ENCODE measurements at places on chromosomes 2 and 18. TPM values are rescaled to one million over a fixed set of nuclear protein-coding genes. Genes with fewer than 3 reads are reported as not detected.

GRCh38 chr18:45805551-45805950, 19.9 kb upstream of the SIGLEC15 start:
- no peak for DNase-seq

GRCh38 chr2:166881177-166881576, 7.1 kb upstream of the XIRP2 start:
- DNase-seq = no peak

GRCh38 chr2:104388296-104388695, 465.6 kb upstream of the POU3F3 start:
- no peak for DNase-seq

DNA sequence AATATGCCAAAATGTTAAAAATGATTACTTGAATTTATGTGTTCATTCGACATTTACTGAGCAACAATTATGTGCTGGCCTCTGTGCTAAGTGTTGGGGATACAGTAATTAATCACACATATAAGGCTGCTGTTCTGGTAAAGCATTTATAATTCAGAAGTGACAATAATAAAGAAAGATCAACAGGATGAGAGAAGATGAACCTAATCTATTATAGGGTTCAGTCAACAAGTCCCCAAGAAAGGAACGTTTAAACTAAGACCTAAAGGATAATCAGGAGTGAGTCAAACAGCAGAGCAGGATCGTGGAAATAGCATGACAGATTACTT, 60.1 kb upstream of the COX7A2L start:
- DNase-seq = no peak

- no peak for DNase-seq
Observed at GRCh38 chr18:44245019-44245418, 435.7 kb upstream of the SETBP1 start.

The SERPINB13 gene
- polyA plus RNA-seq = not detected

The RAB6D gene
- not detected for polyA plus RNA-seq

GRCh38 chr2:170818752-170819470, 2.2 kb downstream of the GAD1 start:
- DNase-seq = no peak

GRCh38 chr18:50797142-50797541, 22.7 kb downstream of the MRO start:
- no peak for DNase-seq

The GRB14 gene
- polyA plus RNA-seq = 0.29 TPM

The SULT6B1 gene
- polyA plus RNA-seq = not detected

- no peak for DNase-seq
Observed at GRCh38 chr2:68901199-68901514, 30.0 kb upstream of the BMP10 start.

GRCh38 chr2:11457935-11458334, 8.0 kb downstream of the E2F6 start:
- no peak for DNase-seq

- no peak for DNase-seq
Observed at GRCh38 chr2:127193164-127193966, 26.7 kb downstream of the CYP27C1 start.

The ALLC gene
- not detected for polyA plus RNA-seq

- no peak for DNase-seq
Observed at GRCh38 chr18:56517196-56517595, 121.2 kb downstream of the TXNL1 start.

DNA sequence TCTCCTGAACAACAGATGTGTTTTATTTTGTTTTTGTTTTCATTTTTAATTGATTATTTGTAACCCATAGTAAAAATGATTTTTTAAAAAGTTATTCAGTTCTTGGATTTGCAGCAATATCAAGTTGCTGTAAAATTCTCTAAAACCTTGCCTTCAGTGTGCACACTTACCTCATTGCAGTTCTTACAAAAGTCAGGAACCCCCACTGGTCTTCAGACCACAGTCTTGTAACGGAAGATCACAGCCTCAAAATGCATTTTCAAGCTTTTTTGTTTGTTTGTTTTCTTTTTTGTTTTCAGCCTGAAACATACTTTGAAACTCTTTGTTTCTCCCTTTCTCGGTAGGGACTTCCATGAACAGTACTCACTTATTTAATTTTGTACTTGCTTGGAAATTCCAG, 1012.8 kb upstream of the GYPC start:
- DNase-seq = no peak

DNA sequence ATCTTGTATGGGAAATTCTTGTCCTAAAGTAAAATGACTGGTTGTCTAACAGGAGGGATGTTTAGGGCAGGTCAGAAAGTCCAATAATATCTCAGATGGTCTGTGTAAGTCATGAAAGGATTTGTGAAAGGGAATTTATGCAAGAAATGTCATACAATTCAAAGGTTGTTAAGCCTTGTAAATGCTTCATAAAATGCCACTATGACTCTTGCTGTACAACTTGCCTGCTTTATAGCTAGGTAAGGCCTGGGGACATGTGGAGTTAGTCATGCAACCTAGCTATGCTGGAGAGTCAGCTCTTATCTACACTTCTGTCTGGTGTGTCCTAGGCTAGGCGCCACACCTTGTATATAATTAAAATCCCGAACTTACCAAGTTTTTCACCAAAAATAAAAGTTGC, 36.9 kb upstream of the VWA3B start:
- no peak for DNase-seq

The BOLL gene
- polyA plus RNA-seq = not detected

The LCT gene
- polyA plus RNA-seq = not detected

The SP110 gene
- polyA plus RNA-seq = 6.6 TPM

DNA sequence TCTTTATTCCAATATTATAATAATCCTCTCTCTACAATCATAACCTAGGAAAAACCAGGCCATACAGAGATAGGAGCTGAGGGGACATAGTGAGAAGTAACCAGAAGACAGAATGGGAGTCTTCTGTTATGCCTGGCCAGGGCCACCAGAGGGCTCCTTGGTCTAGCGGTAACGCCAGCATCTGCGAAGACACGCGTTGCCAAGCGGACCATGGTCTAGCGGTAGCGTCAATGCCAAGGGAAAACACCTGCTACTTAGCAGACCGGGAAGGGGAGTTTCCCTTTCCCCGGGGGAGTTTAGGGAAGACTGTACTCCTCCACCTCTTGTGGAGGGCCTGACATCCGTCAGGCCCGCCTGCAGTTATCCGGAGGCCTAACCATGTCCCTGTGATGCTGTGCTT, 36.6 kb downstream of the ARL6IP6 start:
- DNase-seq = no peak

DNA sequence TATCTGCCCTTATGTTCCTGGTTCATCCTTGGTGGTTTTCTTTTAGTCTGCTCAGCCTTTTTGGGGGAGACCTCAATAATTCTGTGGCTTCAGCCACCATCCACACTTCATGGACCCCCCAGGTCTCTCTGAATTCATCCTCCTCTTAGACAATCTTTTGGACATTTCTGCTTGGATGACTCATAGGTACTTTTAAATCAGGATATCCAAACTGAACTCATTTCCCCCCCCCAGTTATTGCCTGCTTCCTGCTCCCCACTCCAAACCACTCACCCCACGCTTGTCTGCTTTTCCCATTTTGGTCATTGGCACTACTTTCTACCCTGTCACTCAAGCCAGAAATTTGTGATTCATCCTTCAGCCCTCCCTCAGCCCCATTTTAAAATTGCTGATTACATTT, 78.5 kb downstream of the TANC1 start:
- no peak for DNase-seq

GRCh38 chr18:61545281-61546245, 212.3 kb downstream of the CDH20 start:
- no peak for DNase-seq

- no peak for DNase-seq
Observed at GRCh38 chr2:29281916-29282247, 166.7 kb downstream of the CLIP4 start.

GRCh38 chr2:171327043-171327496, 106.7 kb downstream of the METTL8 start:
- no peak for DNase-seq

- DNase-seq = peak; percentile 43
Observed at GRCh38 chr18:23986600-23987359, 27.8 kb upstream of the TTC39C start.

- no peak for DNase-seq
Observed at GRCh38 chr2:113196839-113197238, 23.1 kb downstream of the PSD4 start.

DNA sequence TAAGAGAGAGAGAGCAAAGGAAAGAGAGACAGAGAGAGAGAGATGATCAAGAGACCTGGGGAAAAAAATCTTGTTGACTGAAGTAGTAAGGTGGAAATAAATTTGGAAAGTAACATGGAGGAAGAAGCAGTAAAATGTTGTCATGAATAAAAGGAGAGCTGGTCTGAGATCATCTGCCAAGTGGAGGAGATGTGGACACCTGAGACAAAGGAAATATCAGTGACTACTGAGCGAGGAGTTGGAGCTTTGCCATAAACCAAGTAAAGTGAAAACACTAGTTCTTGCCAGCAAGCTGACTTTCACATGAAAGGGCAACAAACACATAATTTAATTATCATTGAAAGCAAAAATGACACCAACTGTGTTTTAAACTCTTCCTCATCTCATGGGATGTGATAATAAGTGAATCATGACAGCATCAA, 49.0 kb upstream of the DSG1 start:
- DNase-seq = no peak

GRCh38 chr18:58687871-58688308, 16.6 kb downstream of the MALT1 start:
- no peak for DNase-seq

DNA sequence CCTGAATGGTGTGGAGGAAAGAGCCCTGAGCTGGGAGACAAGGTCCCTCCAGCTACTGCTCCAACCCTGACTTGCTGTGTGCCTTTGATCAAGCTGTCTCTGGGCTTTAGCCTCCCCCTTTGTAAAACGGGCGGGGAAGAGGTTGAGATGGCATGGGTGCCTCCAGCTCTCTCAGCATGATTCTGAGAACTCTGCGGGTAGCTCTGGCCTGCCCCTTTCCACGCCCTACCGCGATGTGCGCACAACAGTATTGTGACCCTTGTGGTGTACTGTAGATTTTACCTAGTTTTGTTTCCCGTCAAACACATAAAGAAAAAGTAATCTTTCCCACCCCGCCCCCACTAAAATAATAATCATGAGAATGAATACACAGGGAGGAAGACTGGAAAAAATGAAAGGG, 5.3 kb downstream of the CD8A start:
- DNase-seq = no peak

DNA sequence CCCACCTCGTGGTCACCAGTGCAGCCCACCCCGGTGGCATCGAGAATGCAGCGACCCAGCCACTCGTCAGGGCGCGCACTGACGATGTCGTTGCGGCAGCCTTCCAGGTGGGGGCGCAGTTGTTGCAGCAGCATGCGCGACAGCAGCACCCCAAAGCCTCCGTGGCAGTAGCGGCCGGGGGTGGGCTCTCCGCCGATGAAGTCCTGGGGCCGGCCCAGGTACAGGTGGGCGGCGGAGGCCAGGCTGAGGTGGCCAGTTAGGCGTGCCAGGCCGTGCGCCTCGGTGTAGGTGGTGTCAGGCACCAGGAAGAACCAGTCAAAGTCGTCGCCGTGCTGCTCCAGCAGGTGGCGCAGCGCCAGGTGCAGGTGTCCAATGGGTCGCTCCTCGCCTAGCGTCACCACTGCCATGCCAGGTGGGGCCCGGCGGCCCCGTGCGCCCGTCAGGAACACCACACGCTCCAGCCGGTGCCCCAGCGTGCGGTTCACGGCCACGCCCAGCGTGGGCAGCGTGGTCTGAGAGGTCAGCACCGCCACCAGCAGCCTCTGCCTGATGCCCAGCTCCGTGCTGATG, 1.9 kb downstream of the CHPF start:
- DNase-seq = no peak

DNA sequence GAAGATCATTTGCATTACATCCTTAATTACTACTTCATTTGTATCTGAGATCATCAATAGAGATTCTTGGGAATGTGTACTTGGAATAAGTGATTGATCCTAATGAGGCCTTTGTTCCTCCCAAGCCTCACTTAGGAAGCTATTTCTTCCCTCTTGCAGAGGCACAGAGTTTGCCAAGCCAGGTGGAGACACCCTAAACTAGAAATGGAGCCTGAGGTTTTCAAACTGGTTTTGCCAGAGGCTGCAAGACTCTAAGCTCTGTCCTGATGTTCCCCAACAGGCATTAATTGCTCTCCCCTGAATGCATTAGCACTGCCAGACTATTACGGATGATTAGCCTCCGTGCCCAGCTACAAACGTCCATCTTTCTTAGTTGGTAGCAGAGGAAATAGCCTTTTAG, 125.2 kb upstream of the LGALSL start:
- no peak for DNase-seq

The UGT1A5 gene
- polyA plus RNA-seq = not detected

Measured in BJ (cell line).